RWPE1 (cell line): ENCODE measurements at places on chromosomes 2 and 18.

DNA sequence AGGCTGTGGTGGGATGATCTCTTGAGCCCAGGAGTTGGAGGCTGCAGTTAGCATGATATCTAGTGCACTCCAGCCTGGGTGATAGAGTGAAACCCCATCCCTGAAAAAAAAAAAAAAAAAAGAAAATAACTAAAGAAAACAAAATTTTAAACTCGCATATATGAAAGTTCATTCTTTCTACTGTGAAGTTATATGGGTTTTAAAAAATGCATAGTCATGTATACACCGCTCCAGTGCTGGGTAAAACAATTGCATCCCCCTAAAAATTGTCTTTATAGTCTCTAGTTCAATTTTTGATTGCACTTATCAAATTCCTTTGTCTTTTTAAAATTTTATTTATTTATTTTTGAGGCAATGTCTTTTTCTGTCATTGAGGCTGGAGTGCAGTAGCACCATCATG lies 65.0 kb upstream of the ACYP2 start:
- DNase-seq, result no peak

GRCh38 chr2:148545390-148546256 lies 98.9 kb upstream of the EPC2 start:
- DNase-seq, result no peak

DNA sequence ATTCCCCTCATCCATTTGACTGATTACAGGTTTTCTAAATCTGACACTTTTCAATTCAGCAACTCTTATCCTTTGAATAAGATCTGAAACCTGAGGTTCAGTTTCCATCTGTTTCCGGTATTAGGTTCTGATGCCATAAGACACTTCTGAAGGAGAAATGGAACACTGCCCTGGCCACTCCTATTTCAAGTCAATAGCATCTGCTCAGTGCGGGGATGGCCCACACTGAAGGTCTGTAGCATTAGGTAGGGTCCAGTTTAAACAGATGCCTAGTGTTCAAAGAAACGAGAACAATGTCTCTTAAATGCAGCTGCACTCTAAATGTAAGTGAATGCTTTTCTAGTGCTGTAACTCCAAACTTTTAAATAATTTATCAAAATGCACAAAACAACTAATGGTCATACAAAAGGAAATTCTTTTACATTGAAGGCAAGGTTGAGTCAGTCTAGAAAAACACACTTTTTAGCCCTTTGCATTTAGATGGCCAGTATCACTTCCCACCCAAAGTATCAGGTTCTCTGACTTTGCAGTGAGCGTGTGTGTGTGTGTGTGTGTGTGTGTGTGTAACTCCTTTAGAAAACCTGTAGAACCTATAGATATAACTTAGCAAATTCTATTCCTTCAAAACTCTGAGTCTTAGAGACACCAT lies 78.2 kb downstream of the STK39 start:
- DNase-seq, result no peak

GRCh38 chr2:196821195-196821594 lies 12.0 kb upstream of the C2orf66 start:
- no peak for DNase-seq

- no peak for DNase-seq
Measured at GRCh38 chr2:88239781-88240180, 69.6 kb downstream of the THNSL2 start.

- DNase-seq, result no peak
Measured at GRCh38 chr2:235619544-235619943, 125.7 kb downstream of the AGAP1 start.

GRCh38 chr2:230226051-230226551 lies 565 bp downstream of the SP140 start:
- DNase-seq, result no peak

GRCh38 chr2:51387235-51387634 lies 355.3 kb upstream of the NRXN1 start:
- no peak for DNase-seq

DNA sequence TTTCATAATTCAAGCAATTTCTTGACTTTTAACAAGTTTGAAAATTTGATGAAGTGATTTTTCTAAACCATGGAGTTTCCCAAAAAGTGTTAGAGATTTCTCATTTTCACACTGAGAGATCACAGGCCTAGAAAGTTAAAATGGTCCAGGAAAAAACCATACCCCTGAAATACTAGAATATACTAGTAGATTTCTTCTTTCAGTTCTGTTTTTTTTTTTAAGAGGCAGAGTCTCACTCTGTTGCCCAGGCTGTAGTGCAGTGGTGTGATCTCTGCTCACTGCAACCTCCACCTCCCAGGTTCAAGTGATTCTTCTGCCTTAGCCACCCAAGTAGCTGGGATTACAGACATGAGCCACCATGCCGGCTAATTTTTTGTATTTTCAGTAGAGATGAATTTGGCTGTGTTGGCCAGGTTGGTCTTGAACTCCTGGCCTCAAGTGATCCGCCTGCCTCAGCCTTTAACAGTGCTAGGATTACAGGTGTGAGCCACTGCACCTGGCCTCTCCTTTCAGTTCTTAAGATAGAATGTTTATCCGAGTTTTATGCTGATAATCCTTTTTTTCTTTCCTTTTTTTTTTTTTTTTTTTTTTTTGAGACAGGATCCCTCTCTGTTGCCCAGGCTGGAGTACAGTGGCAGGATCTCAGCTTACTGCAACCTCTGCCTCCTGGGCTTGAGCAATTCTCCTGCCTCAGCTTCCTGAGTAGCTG lies 14.4 kb downstream of the MTHFD2 start:
- DNase-seq, result no peak

DNA sequence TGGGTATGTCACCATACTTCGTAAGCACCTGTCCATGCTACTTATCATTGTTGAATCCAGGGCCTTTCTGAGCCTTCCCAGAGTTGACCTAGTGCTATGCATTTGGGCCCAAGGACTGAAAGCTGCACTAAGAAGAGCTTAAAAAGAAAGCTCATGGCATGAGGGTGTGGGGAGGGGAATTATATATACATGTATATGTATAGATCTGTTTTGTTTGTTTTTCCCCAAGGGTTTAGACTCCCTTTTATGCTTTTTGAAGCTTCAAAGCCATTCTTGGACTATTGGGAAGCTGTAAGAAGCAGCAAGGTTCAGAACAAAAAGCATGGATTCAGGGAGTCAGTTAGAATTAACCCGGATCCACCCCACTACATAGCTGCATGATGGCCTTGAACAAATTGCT lies 23.3 kb downstream of the MFF start:
- DNase-seq, result no peak

GRCh38 chr18:75293591-75293990 lies 83.0 kb downstream of the TSHZ1 start:
- DNase-seq, result no peak
